ENCODE measurements at places on chromosomes 6 and 20.

DNA sequence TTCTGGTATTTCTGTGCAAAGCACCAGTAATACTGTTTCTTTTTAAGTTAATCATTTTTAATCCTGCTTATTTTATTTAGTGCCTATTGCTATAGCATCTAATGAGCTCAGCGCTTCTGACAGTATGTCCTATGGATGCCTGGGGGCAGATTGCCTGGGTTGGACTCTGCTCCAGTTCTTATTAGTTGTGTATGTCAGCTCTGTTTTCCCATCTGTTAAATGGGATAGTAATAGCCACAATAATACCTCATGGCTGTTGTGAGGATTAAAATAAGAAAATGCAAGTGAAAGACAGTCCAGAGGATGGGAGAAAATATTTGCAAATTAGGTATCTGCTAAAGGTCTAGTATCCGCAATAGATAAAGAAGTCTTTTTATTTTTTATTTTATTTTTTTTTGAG lies 87.0 kb downstream of the UTRN start:
- DNase-seq: no peak

GRCh38 chr20:33696448-33696847 lies 10.3 kb upstream of the E2F1 start:
- no peak for DNase-seq

DNA sequence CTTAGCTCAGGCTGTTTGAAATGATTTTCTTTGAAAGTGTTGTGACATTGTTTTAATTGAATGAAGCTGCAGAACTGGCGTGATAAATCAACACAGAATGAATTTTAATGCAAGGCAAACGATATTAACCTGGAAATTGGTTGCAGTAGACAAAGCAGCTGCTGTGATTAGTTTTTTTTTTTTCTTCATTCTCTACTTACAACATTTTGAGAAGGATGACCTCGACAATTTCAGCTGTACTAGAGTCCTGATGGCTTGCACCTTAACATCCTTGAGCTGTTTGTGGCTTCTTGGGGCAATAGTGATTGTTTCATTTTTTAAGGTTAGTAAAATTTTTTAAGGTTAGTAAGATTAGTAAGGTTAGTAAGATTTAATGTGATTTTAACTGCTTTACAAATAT lies 54.2 kb downstream of the QKI start:
- no peak for DNase-seq

GRCh38 chr6:7604506-7604905 lies 14.5 kb downstream of the SNRNP48 start:
- no peak for DNase-seq

- DNase-seq: no peak
Observed at GRCh38 chr6:131053546-131054240, 9.4 kb downstream of the EPB41L2 start.

DNA sequence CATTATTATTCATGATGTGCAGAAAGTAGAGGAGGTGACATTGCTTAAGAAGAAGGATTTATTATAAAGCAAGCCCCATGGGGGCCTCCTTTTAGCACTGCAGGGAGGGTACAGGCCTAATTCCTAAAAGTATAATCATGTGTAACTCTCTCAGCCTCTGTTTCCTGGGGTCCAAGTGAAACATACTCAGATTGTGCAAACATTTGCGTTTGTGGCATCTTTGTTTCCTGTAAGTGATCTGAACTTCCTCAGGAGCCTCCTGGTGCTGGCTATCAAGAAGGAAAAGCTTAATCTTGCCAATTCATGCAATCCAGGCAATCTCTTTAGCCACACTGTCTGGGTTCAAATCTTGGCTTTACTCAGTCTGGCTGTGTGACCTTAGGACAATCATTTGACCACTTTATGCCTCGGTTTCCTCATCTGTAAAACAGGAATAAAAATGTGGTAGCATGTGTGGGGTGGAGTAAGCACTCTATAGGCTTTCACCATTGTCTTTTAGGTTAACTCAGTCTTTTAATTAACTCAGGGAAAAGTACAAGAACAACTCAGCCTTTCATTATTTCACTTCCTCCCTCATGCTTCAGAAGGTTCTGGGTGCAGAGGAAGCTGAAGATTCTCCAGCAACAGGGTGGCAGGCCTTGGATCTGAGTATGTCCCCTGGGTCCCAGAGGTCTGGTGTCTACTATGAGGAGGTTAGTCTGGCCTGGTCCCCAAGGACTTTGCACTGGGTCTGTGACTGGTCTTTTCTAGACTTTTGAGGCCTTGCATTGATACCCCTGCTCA lies 831 bp upstream of the SIRPB2 start:
- DNase-seq: no peak

DNA sequence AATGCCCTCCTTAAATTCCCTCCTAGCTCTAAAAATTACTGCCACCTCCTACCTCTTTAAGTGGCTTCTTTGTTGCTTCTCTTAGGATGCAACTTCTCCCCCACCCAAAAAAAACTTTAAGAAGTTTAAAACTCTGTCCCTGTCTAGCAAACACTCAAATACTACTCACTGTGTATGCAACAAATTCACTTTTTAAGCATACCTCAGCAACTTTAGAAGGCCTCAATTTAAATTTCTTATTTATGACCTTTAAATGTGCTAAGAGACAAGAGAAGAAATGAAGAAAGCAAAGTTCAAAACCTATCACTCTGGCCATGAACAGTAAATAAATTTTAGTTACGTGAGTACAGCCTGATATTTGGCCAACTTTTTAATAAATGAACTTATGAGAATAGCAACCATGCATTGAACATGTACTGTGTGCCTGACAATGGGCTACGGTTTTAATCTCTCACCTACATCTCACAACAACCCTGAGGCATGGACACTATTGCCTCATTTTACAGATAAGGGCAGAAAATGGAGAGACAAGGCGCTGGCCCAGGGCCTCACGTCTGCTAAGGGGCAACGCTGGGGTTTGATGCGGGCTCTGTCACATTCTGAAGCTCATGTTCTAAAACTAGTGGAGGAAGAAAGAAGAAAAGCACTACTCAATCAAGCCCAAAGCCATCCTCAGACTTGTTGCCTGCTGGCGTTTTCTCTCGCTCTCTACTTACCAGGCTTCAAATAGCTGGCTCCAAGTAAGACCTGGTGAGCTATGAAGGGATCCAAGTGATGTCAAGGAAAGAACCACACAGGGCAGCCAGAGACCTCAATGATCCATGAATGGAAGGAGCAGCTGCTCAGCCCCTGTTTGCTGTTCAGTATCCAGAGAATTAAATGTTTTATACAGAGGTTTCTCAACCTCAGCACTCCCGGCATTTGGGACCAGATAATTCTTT lies 99.8 kb downstream of the TBC1D7 start:
- no peak for DNase-seq

DNA sequence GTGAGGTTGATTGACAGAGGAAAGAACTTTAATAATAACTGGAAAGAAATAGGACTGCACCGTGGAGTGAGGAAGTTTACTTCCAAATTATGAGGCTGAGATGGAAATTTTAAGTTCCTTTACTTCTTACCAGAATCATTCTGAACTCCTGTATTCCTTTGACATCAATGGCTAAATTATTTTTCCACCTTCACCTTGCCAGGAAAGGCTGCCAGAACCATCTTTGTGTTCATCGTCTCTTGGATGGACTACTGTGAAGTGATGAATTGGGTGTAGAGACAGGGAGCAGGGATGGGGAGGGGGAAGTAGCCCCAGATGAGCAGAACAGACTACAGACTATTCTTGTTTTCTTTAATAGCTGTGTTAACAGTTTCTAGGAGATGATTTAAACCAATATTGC lies 102.1 kb upstream of the CEP162 start:
- no peak for DNase-seq

DNA sequence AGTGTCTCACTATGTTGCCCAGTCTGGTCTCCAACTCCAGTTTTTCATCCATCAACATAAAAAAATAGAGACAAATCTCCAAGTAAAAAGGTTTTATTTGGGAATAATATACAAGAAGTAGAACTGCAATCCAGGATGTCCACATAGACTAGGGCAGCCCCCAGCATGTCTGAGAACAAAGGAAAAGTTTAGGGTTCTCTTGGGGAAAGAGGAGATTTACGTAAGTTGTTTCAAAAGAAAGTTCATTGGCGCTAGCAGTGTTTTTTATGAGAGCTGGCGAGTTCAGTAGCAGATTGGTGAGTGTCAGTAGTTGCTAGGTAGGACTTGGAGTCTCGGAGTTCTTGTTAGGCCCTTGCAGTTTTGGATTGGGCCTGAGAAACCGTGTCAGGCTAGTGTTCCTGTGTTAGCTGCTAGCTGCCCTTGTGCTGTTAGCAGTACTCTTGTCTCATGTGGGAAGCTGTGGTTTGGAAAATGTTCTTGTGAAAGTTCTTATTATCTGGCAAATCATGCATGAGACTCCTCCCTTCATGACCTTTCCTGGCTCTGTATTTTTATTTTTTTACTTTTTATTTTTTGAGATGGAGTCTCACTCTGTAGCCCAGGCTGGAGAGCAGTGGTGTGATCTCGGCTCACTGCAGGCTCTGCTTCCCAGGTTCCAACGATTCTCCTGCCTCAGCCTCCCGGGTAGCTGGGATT lies 24.7 kb downstream of the TTLL9 start:
- peak; percentile 77 for DNase-seq

DNA sequence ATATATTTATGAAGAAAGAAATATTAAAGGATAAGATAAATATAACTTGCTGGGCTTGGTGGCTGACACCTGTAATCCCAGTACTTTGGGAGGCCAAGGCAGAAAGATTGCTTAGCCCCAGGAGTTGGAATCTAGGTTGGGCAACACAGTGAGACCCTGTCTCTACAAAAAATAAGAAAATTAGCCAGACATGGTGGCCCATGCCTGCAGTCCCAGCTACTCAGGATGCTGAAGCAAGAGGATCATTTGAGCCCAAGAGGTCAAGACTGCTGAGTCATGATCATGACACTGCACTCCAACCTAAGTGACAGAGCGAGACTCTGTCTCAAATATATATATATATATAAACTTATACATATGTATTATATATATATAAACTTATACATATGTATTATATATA lies 164.0 kb downstream of the MRPL14 start:
- no peak for DNase-seq

GRCh38 chr6:21596949-21597682 lies 3.6 kb downstream of the SOX4 start:
- no peak for DNase-seq

- no peak for DNase-seq
Observed at GRCh38 chr6:167699141-167699931, 127.4 kb upstream of the AFDN start.

DNA sequence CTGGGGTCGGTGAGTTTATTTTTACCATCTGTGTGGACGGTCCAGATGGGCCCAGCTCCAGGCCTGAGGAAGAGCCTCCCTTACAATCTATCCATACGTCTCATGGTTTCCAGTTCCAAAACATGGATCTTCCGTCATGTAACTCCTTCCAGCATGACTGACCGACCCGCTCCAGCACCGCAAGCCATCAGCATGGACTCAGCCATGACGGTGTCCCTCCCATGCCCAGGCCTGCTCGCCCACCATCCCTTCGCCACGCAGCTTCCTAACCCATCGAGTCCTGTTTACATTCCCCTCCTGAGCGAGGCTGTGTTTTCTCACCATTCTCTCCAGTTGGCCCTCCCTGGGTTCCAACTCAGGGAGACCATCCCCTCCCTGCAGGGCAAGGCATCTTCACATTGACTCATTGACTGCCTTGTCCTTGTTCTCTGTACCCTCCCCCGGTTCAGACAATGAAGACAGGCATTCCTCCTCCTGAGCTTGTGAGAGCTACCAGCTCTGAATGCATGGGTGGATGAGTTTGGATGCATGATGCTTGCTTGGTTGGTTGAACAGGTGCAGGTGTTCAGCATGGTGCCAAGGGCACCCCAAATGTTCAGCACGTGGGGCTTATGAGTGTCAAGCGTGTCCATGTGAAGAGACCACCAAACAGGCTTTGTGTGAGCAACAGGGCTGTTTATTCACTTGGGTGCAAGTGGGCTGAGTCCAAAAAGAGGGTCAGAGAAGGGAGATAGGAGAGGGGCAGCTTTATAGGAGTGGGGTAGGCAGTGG lies 235.8 kb downstream of the SMOC2 start:
- no peak for DNase-seq

GRCh38 chr6:150008588-150008987 lies 16.7 kb downstream of the RAET1L start:
- no peak for DNase-seq

GRCh38 chr6:160240691-160241084 lies 17.9 kb downstream of the SLC22A2 start:
- no peak for DNase-seq

DNA sequence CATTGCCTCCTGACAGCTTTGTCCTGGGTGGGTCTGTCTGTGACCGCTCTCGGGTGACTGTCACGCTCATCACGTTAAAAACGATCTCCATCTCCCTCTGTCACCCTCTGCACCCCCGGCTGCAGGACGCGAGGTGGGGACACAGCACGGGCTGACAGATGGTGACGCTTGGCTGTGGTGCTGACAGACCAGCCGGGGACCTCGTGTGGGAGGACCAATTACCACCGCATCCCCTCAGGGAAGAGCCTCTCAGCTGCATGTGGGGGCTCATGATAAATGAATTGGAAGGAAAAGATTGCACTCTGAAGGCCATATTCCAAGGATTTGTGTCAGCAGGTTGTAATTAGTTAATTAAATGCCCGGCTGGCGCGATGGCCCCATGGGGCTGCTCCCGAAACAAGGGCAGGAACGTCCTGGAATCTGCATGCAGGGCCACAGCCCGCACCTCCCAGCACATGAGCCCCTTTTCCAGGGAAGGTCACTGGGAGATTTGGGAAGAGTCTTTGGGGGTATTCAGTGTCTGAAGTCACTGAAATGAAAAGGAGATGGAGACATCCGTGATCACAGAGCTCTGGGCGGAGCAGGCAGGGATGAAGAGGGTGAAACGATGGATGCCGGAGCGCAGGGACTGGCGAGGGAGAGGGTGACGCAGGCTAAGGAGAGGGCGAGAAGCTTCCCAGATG lies 87.1 kb downstream of the ERMARD start:
- DNase-seq: no peak

DNA sequence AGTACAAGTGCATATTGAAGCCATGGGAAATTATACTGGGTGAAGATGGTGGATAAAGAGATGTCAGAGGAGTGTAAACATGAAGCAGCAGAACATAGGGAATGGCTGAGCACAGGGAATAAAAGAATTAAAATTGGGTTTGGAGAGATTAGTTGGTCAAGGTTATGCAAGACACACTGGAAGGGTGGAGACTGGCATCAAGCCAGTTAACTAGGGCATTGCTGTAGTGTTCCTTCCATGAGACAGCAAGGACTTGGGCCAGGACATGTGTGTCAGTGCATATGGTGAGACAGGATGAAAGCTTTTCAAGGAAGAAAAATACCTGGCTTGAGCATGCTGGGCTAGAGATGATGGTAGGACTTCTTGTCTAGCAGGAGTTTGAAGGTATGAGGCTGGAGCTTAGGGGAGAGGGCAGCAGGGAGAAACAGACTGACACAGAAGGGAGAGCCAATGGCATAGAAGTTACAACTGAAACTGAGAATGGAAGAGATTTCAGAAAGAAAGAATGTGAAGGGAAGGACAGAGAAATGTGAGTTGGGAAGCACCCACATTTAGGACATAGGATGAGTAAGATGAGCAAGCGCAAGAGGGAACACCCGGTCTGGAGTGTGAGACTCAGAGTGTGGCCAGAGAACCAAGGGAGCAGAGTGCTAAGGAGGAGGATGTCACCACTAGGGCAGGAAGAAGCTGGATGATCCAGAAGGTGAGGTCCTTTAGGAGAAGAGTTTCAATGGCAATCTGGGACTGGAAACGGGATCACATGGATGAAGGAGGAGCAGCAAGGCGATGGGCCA lies 14.5 kb upstream of the TMEM170B start:
- DNase-seq: no peak

Measured in iPS-NIHi11 (cell line).